ENCODE measurements at places on chromosomes 7 and 10. TPM values are rescaled to one million over a fixed set of nuclear protein-coding genes. Genes with fewer than 3 reads are reported as not detected.
A peak's percentile ranks its signal among the peaks of the same experiment; 100 is the strongest.

DNA sequence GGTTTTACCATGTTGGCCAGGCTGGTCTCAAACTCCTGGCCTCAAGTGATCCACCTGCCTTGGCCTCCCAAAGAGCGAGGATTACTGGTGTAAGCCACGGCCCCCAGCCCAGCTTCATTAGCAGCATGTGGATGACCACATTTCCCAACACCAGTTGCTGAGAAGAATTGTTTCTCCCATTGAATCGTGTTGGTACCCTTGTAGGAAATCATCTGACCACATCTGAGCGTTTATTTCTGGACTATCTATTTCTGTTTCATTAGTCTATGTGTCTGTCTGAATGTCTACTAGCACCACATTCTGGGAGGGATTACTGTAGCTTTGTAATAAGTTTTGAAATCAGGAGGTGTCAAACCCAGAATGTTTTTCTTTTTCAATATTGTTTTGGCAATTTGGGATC, 89.6 kb downstream of the LCOR start:
- H3K36me3 ChIP-seq: peaks cover 21% of the 10 kb centered on the region
- peaks cover 18% of the 10 kb centered on the region for H3K4me1 ChIP-seq
- H3K27me3 ChIP-seq: no peaks in the 10 kb centered on the region
- no peak overlapping the region for H3K4me3 ChIP-seq

GRCh38 chr7:115010441-115010820, 88.5 kb downstream of the MDFIC start:
- no peaks in the 10 kb centered on the region for H3K27me3 ChIP-seq
- no peak overlapping the region for H3K27ac ChIP-seq
- H3K4me3 ChIP-seq: no peak overlapping the region
- no peak for DNase-seq

- H3K36me3 ChIP-seq: no peaks in the 10 kb centered on the region
- peaks cover 34% of the 10 kb centered on the region for H3K27me3 ChIP-seq
- no peak overlapping the region for H3K4me3 ChIP-seq
- H3K4me1 ChIP-seq: peaks cover 2% of the 10 kb centered on the region
Measured at GRCh38 chr7:104230606-104231005, 22.8 kb upstream of the ORC5 start.

GRCh38 chr10:78617631-78618030, 451.1 kb upstream of the ZMIZ1 start:
- no peak overlapping the region for H3K4me3 ChIP-seq
- DNase-seq: no peak
- no peak overlapping the region for H3K27ac ChIP-seq
- H3K36me3 ChIP-seq: no peaks in the 10 kb centered on the region

DNA sequence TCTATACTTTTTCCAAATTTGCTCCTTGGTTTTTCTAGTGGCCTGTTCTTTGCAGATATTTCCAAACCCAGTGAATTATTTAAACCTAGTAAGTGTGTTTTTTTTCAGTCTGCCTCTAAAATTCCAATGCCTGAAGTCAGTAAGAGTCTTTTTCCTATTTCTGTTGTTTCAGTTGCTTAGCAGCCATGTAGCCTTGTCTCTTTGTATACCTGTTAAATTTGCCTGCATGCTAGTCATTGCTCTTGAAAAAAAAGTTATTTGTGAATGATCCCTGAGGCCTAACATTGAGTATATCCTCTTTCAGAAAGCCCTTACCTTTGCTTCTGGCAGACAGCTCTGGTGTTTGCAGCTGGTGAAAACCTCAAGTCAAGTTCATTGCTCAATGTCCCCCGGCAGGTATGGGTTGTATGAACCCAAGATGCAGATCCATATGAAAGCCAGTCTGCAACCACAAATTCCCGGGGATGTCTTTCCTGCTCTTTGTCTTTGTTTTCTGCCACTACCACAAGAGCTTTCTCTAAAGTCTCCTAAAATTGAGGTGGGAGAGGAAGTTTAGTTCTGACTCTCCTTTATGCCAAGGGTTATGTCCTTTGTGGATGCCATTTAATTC, 35.7 kb downstream of the CH25H start:
- no peak overlapping the region for H3K27ac ChIP-seq
- no peak overlapping the region for H3K4me3 ChIP-seq
- peaks cover 54% of the 10 kb centered on the region for H3K27me3 ChIP-seq
- no peaks in the 10 kb centered on the region for H3K36me3 ChIP-seq
- peaks cover 2% of the 10 kb centered on the region for H3K4me1 ChIP-seq

GRCh38 chr7:7564323-7564780, 2.3 kb upstream of the MIOS start:
- no peak overlapping the region for H3K4me3 ChIP-seq
- DNase-seq: no peak
- H3K36me3 ChIP-seq: peaks cover 9% of the 10 kb centered on the region
- H3K27me3 ChIP-seq: peaks cover 16% of the 10 kb centered on the region
- no peak overlapping the region for H3K27ac ChIP-seq

GRCh38 chr10:103622286-103622685, 128.8 kb downstream of the NEURL1 start:
- H3K4me3 ChIP-seq: no peak overlapping the region
- H3K4me1 ChIP-seq: no peaks in the 10 kb centered on the region
- H3K27ac ChIP-seq: no peak overlapping the region
- H3K27me3 ChIP-seq: no peaks in the 10 kb centered on the region

AKR1C1 gene
- total RNA-seq: 1.0 TPM

DNA sequence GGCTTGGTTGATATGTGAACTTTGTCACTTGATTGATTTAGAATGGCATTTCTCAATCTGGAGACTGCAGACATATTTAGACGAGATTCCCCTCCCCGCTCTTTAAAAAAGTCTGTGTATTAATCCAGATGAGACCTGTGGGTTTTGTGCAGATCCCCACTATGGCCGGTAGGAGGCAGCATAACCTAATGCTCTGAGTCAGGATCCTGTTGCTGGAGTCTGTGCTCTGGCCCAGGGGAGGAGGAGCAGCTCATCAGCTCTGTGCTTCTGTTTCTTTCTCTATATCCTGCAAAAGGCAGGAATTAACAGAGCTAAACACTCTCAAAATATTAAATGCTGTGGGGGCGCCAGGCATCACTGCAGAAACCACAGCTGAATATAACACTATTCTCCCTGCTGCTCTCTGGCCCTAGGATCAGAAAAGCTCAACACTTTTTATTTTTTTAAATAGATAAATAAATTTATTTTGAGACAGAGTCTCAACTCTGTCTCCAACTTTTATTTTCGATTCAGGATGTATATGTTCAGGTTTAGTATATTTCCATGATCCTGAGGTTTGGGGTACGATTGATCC, 23.9 kb upstream of the SEPHS1 start:
- no peaks in the 10 kb centered on the region for H3K27me3 ChIP-seq
- peak; percentile 92 for DNase-seq
- no peaks in the 10 kb centered on the region for H3K4me1 ChIP-seq
- no peak overlapping the region for H3K27ac ChIP-seq

DNA sequence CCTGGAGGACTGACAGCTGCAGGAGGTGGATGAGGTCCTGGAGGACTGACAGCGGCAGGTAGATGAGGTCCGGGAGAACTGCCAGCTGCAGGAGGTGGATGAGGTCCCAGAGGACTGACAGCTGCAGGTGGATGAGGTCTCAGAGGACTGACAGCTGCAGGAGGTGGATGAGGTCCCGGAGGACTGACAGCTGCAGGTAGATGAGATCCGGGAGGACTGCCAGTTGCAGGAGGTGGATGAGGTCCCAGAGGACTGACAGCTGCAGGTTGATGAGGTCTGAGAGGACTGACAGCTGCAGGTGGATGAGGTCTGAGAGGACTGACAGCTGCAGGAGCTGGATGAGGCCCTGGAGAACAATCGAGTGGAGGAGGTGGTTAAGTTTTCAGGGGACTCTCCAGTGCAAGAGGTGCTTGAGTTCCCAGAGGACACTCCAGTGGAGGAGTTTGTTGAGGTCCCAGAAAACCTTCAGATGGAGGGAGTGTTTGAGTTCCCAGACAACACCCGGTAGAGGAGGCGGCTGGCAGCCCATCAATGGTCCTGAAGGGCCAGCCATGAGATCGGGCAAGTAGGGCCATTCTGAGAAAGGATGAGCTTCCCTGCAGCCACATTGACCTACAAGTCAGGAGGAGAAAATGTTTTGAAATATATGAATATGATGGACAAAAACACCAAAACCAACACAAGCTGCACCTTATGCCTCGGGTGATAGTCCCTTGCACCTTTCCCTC, 4.7 kb upstream of the EIF5AL1 start:
- H3K4me3 ChIP-seq: no peak overlapping the region
- peak; percentile 48 for DNase-seq
- no peak overlapping the region for H3K27ac ChIP-seq
- H3K36me3 ChIP-seq: no peaks in the 10 kb centered on the region
- peaks cover 9% of the 10 kb centered on the region for H3K4me1 ChIP-seq

DNA sequence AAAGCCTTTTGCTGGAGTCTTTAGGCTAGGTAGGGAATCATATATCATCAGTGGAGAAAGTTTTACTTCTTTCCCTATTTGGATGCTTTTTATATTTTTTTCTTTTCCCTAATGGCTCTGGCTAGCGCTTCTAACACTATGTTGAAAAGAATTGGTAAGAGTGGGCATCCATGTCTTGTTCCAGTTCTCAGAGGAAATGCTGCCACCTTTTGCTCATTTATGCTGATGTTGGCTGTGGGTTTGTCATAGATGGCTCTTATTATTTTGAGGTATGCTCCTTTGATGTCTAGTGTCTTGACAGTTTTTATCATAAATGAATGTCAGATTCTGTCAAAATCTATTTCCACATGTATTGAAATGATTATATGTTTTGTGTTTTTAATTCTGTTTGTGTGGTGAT, 1544.1 kb downstream of the REEP3 start:
- no peak overlapping the region for H3K4me3 ChIP-seq
- no peak for DNase-seq

DNA sequence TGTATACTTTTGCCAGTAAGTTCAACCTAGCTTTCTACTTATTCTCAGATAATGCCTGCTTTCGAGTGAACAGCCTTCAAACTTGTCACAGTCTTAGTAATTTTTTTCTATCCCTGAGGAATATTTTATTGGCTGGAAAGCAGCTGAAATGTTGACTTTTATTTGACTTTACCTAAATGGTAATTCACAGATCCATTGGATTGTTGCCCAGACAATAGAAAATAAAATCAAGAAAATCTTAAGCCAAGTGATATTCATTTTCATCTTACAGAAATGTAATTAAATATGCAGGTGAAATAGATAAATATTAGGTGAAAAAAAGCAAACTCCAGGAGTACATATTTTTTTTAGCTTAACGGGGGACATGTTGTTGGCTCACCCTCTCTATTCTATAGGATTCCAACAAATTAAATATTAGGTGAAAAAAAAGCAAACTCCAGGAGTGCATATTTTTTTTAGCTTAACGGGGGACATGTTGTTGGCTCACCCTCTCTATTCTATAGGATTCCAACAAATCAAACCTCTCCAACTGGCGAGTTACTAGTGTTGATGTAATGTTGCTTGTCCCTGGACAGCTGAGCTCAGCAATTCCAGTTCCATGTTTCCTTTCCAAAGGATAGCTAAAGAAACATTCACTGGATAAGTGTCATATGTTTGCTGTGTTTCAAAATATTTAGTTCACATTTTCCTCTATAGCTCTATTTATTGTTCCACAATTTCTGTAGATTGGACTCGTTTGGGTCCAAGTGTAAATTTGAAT, 4.2 kb downstream of the TMEM26 start:
- no peaks in the 10 kb centered on the region for H3K36me3 ChIP-seq
- H3K27ac ChIP-seq: no peak overlapping the region
- DNase-seq: no peak

GRCh38 chr7:44122529-44122928, 819 bp downstream of the POLD2 start:
- peak overlapping the region; percentile 84 for H3K27ac ChIP-seq
- no peak for DNase-seq
- peaks cover 46% of the 10 kb centered on the region for H3K36me3 ChIP-seq
- peak overlapping the region; percentile 88 for H3K4me3 ChIP-seq

SPDYE11 gene
- not detected for total RNA-seq

- DNase-seq: peak; percentile 72
- H3K27ac ChIP-seq: no peak overlapping the region
- H3K4me3 ChIP-seq: no peak overlapping the region
Measured at GRCh38 chr7:44959433-44959951, 19.3 kb downstream of the MYO1G start.

DNA sequence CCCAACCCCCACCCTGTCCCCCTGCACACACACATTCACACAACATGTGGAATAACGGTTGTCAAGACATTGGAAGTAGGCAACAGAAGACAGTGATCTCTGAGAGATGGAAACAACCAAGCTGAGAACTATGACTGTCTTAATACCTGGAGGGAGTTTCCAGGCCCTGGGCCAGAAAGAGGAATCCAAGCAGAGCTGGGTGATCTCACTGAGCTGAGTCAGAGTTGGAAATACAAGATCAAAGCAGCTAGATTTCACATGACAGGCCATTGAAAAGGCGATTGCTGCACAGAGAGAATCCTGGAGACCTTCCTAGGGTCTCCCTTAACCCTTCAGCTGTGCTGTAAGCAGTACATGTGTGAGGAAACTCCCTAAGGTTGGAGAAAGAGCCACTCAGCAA, 165.8 kb upstream of the PRSS1 start:
- H3K36me3 ChIP-seq: no peaks in the 10 kb centered on the region
- DNase-seq: peak; percentile 81
- peak overlapping the region; percentile 85 for H3K27ac ChIP-seq
- H3K27me3 ChIP-seq: no peaks in the 10 kb centered on the region
- H3K4me3 ChIP-seq: no peak overlapping the region
- H3K4me1 ChIP-seq: peaks cover 40% of the 10 kb centered on the region

CH25H gene
- total RNA-seq: not detected

GRCh38 chr7:156545979-156546378, 94.6 kb upstream of the RNF32 start:
- no peaks in the 10 kb centered on the region for H3K36me3 ChIP-seq
- no peaks in the 10 kb centered on the region for H3K4me1 ChIP-seq
- no peak for DNase-seq

- no peak for DNase-seq
- no peaks in the 10 kb centered on the region for H3K27me3 ChIP-seq
- H3K4me1 ChIP-seq: peaks cover 15% of the 10 kb centered on the region
- H3K27ac ChIP-seq: no peak overlapping the region
Measured at GRCh38 chr10:63430999-63431356, 34.8 kb downstream of the JMJD1C start.

GRCh38 chr7:144671429-144671828, 164.4 kb downstream of the TPK1 start:
- H3K4me3 ChIP-seq: no peak overlapping the region
- H3K27me3 ChIP-seq: no peaks in the 10 kb centered on the region
- no peak for DNase-seq
- no peaks in the 10 kb centered on the region for H3K4me1 ChIP-seq
- H3K36me3 ChIP-seq: no peaks in the 10 kb centered on the region

PTPRZ1 gene
- not detected for total RNA-seq

GRCh38 chr7:20352573-20353306, 22.0 kb downstream of the ITGB8 start:
- no peak for DNase-seq
- H3K36me3 ChIP-seq: no peaks in the 10 kb centered on the region
- H3K4me1 ChIP-seq: no peaks in the 10 kb centered on the region
- no peaks in the 10 kb centered on the region for H3K27me3 ChIP-seq
